ENCODE measurements at places on chromosomes 4 and X. TPM values are rescaled to one million over a fixed set of nuclear protein-coding genes. Genes with fewer than 3 reads are reported as not detected.

The RAB9B gene
- total RNA-seq: 12.8 TPM

The IL9R gene
- total RNA-seq: not detected

The NR0B1 gene
- total RNA-seq: not detected

The PNPLA4 gene
- 7.9 TPM for total RNA-seq

The FDCSP gene
- total RNA-seq: not detected

The TRPC5OS gene
- not detected for total RNA-seq
